ENCODE measurements at places on chromosomes 4 and X. TPM values are rescaled to one million over a fixed set of nuclear protein-coding genes. Genes with fewer than 3 reads are reported as not detected.

The MAPK10 gene
- 1.3 TPM for total RNA-seq

DNA sequence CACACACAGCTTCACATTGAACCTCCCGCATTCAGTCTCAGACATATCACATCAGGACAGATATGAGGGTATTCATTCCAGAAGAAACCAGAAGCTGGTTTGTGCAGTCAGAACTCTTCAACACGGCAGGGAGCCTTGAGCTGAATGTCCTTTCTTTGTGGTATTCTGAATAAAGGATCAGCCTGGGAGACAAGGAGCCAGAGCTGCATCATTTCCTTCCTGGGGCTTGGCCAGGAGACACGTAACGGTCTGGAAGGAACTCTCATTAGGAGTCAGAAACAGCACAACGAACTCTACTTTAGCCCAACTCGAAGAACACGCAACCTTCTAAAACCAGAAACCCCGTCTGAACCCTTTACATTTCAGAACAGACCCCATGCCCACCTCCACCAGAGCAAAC lies 46.4 kb downstream of the KDR start:
- no peak for DNase-seq

DNA sequence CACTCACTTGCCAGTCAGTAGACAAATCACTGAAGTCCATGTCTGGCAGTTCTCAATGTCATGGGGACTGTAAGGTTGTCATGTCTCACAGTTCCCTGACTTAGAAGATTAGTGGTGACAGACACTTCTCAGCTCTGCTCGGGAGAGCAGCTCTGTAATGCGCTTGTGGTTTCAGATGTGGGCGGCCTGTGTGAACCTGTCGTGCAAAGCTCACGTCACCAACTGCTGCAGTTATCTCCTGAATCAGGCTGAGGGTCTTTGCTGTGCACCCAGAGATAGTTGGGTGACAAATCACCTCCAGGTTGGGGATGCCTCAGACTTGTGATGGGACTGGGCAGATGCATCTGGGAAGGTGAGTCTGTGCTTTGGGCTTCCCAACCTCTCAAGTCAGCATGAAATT lies at the start of gene IL9R:
Gene IL9R (plus strand): TSS at position 261 of the 400 bp plus-strand sequence. CDS start 64 bp downstream, at position 325.
- no peak for DNase-seq

DNA sequence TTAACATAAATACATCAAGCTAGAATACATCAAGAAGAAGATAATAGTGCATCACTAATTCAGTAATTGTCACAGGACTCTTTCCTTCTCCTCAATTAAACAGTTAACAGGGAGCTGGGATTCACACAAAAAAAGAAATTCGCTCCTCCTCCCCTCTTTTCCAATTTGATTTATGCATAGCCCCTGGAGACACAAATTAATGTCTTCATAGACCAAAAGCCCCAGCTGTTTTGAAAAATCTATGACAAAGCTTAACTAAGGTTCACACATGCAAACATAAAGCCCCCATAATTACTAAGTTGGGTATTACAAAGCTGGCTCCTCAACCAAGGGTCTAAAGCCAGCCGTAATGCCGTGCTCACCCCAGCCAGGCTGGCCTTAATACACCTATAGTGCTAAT lies 61.2 kb downstream of the ENOX2 start:
- no peak for DNase-seq

GRCh38 chrX:103586659-103587058 lies 1.3 kb downstream of the TCEAL4 start:
- no peak for DNase-seq

DNA sequence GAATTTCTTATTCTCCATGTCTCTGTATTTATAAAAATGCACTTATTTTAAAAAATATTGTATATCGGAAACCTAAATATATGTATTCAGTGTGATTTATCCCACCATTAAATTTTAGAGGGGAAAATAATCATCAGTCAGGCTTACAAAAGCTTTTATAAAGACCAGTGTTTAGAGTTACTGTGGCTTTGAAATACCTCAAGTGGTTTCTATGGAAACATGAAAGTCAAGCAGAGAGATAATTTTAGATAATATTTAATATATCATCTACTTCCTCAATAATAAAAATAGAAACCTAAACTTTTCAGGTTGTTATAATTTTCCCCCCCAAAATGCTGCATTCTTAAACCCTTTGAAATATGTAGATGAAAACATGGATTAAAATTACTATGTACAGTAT lies 332.9 kb upstream of the PITX2 start:
- DNase-seq: no peak

The SCD5 gene
- total RNA-seq: 6.1 TPM

The SUPT20HL1 gene
- total RNA-seq: not detected
